ENCODE measurements at places on chromosomes 1 and 21.

- no peak for DNase-seq
These were observed 20.9 kb downstream of the TMPRSS2 start for GRCh38 chr21:41487082-41487481.

DNA sequence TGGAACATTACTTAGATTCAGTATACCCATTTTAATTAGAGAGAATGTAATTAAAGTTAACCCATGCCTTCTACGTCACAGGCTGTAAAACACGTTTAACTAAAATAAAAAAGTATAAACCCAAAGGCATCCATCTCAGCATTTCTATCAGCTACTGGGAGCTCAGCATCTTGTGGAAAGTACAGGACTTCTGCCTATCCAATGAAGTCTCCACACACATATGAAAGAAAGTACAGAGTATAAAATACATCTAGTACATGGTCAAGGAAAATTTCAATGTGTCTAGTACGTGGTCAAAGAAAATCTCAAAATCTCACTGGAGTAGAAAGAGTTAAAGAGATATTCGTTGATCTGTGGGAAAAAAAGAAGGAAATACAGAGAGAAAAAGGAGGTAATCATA is 141.4 kb upstream of the ZNHIT6 start:
- DNase-seq: no peak

DNA sequence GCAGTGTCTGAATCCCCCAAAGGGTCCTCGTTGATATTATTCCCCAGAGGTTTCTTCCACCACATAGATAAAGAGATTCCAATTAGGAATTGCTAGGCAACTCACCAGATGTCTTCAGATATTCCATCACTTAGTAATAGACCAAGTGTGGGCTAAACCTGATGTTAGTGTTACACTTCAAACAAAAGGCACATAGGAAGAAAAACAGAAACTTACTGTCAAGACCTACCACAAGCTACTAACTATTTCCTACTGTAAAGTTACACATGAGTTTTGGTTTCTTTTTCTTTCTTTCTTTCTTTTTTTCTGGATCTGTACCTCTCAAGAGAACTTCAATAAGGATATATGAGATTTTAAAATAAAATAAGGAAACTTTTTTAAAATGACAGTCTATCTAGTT is 879.1 kb upstream of the NEGR1 start:
- no peak for DNase-seq

GRCh38 chr21:27803571-27803970 is 836.7 kb upstream of the ADAMTS5 start:
- DNase-seq: no peak

DNA sequence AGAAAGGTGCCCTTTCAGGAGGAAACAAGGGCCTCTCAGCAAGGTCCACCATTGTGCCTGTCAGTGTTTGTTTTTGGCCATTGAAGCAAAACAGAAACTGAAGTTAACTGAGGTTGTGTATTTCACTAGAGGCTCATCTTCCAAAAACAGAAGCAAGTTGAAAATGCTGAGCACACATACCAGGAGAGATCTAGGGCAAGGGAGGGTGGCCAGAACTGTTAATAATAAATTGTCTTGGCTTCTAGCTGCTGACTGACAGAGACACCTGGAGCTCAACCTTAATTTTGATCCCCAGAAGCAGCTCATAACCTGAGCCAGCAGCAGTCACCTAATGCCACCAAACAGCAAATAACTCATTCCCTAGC is 5.2 kb downstream of the AGMAT start:
- no peak for DNase-seq

- no peak for DNase-seq
These were observed 447.0 kb upstream of the PKN2 start for GRCh38 chr1:88237058-88237457.

- DNase-seq: no peak
These were observed 198.7 kb downstream of the ZC3H11B start for GRCh38 chr1:219414250-219414649.

DNA sequence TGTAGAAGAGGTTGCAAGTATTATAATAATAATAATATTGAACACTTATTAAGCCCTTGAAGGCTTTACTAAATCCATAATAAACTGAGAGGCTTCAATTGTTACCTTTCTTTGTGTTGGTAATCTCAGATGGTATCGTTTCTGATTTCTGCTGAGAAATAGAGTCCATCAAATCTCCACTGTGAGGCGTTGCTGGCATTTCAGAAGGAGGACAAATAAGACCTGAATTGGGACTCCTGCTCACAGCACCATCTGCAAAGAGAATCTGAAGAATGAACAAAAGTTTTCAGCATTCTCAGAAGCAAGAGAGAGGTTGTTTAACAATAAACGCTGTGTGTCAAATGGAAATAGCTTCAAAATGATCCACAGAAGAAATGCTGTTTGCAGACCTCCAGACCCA is 93.7 kb downstream of the WDR3 start:
- no peak for DNase-seq

- DNase-seq: peak; percentile 31
These were observed at the start of gene MANEAL for GRCh38 chr1:37793773-37794371. MANEAL (plus strand) TSS chr1:37793847; CDS start chr1:37794183, 336 bp downstream.

GRCh38 chr1:26378088-26378878 is 5.7 kb upstream of the ZNF683 start:
- peak; percentile 83 for DNase-seq

DNA sequence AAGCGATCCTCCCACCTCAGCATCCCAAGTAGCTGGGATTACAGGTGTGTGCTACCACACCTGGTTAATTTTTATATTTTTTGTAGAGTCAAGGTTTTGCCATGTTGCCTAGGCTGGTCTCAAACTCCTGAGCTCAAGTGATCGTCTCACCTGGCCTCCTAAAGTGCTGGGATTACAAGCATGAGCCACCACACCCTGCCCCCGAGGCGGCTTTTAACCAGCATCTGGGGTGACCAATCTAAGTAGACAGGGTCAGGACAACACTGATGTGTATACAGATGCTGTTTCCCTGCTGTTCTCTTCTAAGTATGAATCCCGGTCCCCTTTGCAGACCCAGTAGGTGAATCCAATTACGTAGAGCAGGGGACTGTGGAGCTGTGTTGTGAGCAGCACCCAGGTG is 23.9 kb downstream of the THAP3 start:
- no peak for DNase-seq

- DNase-seq: no peak
These were observed 173.2 kb downstream of the COP1 start for GRCh38 chr1:176033881-176034280.

DNA sequence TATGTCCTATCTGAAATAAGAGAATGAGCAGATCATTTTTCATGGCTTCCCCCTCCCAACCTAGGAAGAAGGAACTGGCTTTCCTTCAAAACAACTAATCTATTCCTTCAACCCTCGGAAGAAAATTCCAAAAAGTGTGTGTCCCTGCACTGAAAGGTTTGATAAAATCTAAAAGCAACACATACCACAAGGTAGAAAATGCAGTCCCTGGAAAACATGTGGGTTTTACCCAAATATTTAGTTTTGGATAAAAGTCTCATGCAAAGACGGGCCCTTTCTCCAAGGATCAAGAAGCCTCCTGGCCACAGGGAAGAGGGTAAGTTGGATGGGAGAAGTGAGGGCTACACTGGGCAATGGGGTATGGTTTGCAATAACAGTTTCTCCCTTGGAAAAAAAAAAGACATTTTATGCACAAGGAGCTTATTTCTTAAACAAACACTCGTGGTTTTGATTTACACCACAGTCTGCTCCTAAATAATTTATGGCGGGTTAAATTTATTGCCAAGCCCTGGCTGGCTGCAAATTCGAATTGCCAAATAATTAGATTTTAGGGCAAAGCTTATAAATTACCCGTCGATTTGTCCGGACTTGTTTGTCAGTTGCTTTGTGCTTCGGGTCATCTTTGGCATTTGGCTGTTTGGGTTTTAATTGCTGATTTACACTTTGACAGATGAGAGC is 28.9 kb downstream of the ERI3 start:
- no peak for DNase-seq

- no peak for DNase-seq
These were observed 62.7 kb upstream of the BCL10 start for GRCh38 chr1:85339089-85339488.

DNA sequence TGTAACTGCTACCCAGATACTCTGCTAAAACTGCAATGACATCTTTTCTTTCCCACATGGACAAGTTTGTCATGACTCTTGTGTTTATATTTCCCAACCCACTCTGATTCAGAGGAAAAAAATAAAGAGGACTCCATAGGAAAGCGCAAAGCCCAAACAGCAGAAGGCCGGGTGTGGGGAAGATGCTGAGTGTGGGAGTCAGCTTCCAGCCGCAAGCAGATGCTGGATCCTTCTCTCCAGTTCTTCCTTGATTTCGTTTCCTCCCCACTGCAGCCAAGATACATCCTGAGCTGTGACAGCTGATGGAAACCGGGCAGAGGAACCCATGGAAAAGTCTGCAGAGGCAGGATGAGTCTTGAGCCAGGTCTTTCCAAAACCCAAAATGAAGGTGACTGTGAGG is 498.2 kb downstream of the PLPP3 start:
- no peak for DNase-seq

DNA sequence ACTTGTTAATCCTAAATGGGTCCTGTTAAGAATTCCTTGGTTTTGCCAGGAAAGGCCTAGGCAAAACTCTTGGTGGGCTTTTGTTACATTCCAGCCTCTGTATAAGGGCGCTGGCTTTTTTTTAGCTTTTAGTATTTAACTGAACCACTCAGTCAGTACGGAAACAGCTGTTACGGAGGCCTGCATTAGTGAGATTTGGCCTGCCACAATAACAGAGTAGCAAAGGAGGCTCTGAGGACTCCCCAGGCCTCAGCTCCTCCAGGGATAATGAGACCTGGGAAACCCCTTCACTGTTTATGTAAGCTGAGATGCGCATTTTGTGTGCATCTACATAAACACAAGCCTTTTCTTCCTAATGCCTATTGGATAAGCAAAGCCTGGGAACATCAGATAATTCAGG is 210.2 kb downstream of the APP start:
- DNase-seq: no peak

GRCh38 chr1:193141804-193142203 is 20.0 kb downstream of the CDC73 start:
- DNase-seq: no peak

DNA sequence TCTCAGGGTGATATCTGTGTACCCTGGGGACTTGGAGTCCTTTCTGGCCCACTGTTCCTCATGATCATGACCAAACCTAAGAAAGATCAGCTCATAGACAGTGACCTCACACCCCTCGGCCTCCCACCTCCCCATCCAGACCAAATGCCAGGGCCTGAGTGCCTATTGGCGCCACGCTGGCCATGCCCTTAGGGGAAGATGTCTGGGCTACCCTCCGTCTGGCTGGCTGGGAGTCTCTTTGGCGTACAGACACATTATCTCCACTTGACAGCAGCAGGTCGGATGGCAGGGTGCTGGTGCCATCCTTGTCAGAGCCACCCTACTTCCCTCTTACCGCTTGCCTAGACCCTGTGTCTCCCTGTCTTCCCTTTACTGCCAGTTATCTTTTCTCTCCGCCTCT is 8.4 kb downstream of the RORC start:
- DNase-seq: no peak

DNA sequence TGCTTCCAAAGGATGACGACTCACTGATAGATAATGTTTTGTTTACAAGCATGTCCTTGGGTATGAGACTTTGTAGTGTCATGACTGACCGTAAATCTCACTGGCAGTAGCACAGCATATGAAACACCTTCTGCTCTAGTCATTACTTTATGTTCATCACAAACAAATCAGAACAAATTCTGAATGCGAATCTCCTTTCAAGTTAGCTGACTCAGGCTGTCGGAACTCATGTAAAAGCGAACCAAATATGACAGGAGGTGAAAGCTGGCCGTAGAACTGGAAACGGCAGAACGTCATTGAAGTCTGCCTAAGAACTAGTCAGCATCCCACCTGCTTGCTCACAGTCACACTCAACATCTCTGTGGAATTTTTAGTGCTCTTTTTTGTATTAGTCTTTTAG is 143.9 kb downstream of the RGS7 start:
- DNase-seq: no peak

DNA sequence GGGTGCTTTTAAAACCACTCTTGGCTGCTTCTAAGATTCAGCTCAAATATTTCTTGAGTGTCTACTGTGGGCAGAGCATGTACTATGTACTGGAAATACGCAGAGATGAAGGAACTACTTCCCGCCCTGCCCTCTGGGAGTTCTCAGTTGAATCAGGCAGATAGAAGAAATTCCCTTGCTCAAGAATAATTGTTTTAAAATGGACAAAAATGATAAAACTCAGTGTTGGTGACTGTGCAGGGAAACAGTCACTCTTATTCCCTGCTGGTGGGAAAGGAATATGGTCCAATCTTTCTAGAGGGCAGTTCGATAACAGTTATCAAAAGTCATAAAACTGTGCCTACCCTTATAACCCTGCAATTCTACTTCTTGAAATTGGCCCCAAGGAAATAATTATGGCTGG is 16.9 kb upstream of the GRHL3 start:
- no peak for DNase-seq

DNA sequence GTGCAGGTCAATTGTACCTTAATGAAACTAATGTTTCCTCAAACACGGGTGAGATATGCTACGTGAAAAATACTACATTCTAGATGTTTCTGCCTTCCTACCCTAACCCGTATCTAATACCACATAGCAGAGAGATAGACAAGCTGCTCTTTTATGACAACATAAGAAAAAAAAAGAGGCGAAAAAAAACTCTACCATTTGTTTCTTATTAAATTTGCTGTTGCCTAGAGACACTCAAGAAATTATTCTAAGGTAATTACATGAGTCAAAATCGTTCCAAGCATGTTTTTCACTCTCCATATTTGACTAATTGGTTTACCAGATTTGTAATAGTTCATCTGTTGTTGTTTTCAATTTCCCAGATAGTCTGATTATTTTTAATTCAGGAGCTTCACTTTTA is 27.4 kb downstream of the PALMD start:
- DNase-seq: no peak

GRCh38 chr1:161718559-161719324 is 2.6 kb upstream of the FCRLB start:
- DNase-seq: no peak

DNA sequence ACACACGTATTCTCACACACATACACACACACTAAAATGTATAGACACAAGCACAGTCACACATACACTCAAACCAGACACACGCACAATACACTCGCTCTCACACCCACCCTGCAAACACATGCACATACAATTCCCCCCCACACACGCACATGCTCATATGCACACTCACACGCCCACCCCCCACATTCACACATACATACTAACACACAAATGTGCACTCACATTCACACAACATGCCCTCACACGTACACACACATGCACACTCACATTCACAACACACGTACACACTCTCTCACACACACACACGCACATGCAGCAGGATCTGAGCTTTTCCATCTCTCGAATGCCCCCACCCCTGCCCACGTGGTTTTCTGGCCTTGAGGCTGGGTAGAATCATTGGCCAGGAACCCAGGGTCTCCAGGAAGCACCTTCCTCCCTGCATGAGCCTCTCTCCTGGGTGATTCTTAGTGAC is 589.7 kb downstream of the PTPRU start:
- no peak for DNase-seq

GRCh38 chr1:27026621-27027574 is 14.2 kb upstream of the TENT5B start:
- DNase-seq: no peak

DNA sequence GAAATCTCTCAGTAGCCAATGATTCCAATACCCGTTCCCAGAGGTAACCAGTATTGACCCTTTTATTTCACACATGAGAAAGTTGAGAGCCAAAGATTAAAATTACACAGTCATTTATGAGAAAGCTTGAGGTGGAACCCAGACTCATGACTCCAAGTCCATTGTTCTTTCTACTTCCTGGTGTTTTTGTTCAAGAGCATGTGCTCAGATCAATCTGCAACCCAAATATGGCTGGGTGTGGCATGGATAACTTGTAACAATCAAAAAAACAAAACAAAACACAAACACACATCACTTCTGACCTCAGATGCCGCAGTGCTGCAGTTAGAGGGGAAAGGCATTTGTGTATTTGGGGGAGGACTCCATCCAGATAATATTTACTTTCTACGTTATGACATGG is 18.7 kb upstream of the ABCD3 start:
- DNase-seq: no peak
